Naive B cell (primary cell): ENCODE measurements at places on chromosomes 5 and 9. TPM values are rescaled to one million over a fixed set of nuclear protein-coding genes. Genes with fewer than 3 reads are reported as not detected.

- H3K4me1 ChIP-seq, result no peaks in the 10 kb centered on the region
- H3K27ac ChIP-seq, result no peak overlapping the region
- H3K36me3 ChIP-seq, result no peaks in the 10 kb centered on the region
- H3K4me3 ChIP-seq, result no peak overlapping the region
- no peaks in the 10 kb centered on the region for H3K27me3 ChIP-seq
Observed at GRCh38 chr9:30944225-30944569, 1440.2 kb upstream of the ACO1 start.

DNA sequence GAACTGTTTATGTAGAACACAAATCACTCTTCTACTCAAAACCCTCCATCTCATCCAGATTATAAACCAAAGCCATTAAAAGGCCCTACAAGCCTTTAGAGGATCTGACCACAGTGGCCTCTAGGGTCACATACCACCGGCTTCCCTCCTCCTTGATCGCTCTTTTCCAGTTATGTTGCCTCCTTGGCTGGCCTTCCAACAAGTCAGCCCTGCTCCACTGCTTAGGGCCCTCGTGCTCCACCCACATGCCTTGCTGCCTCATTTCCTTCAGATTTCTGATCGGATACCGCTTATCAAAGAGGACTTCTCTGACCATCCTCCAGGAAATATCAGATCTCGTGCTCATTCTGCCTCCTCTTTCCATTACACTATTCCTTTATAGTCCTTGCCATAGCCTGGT is 139.4 kb upstream of the RAI14 start:
- peaks cover 5% of the 10 kb centered on the region for H3K27me3 ChIP-seq
- no peak overlapping the region for H3K27ac ChIP-seq
- H3K4me3 ChIP-seq, result no peak overlapping the region
- no peak for DNase-seq
- H3K4me1 ChIP-seq, result no peaks in the 10 kb centered on the region
- H3K36me3 ChIP-seq, result no peaks in the 10 kb centered on the region

GRCh38 chr5:93580927-93581445 is at the start of gene NR2F1-AS1:
Gene NR2F1-AS1 (minus strand): TSS chr5:93581219.
- peak within 1 kb of the TSS; percentile 80 for H3K27ac ChIP-seq
- peaks cover 53% of the 10 kb centered on the region for H3K27me3 ChIP-seq
- peaks cover under 1% of the 10 kb centered on the region for H3K36me3 ChIP-seq
- peaks cover 24% of the 10 kb centered on the region for H3K4me1 ChIP-seq
- no peak within 1 kb of the TSS for H3K4me3 ChIP-seq

GRCh38 chr5:9054322-9054721 is 491.6 kb downstream of the SEMA5A start:
- H3K4me3 ChIP-seq, result no peak overlapping the region
- no peak for DNase-seq
- H3K27ac ChIP-seq, result no peak overlapping the region
- H3K36me3 ChIP-seq, result no peaks in the 10 kb centered on the region
- H3K27me3 ChIP-seq, result no peaks in the 10 kb centered on the region

- H3K27ac ChIP-seq, result no peak overlapping the region
- no peak for DNase-seq
- no peaks in the 10 kb centered on the region for H3K36me3 ChIP-seq
- H3K27me3 ChIP-seq, result peaks cover 25% of the 10 kb centered on the region
- H3K4me1 ChIP-seq, result no peaks in the 10 kb centered on the region
Observed at GRCh38 chr5:154559398-154560276, 81.6 kb upstream of the HAND1 start.

- H3K4me3 ChIP-seq, result no peak overlapping the region
- no peaks in the 10 kb centered on the region for H3K4me1 ChIP-seq
- no peak overlapping the region for H3K27ac ChIP-seq
- no peak for DNase-seq
- no peaks in the 10 kb centered on the region for H3K36me3 ChIP-seq
- H3K27me3 ChIP-seq, result no peaks in the 10 kb centered on the region
Observed at GRCh38 chr5:102547141-102548035, 48.6 kb upstream of the SLCO6A1 start.

The PCA3 gene
- 0.64 TPM for polyA plus RNA-seq

The SOHLH1 gene
- polyA plus RNA-seq, result not detected

The IFNB1 gene
- not detected for polyA plus RNA-seq

GRCh38 chr5:91420879-91421278 is 37.8 kb upstream of the ARRDC3 start:
- H3K4me3 ChIP-seq, result no peak overlapping the region
- H3K4me1 ChIP-seq, result no peaks in the 10 kb centered on the region
- no peak for DNase-seq

The TICAM2 gene
- 1.3 TPM for polyA plus RNA-seq

DNA sequence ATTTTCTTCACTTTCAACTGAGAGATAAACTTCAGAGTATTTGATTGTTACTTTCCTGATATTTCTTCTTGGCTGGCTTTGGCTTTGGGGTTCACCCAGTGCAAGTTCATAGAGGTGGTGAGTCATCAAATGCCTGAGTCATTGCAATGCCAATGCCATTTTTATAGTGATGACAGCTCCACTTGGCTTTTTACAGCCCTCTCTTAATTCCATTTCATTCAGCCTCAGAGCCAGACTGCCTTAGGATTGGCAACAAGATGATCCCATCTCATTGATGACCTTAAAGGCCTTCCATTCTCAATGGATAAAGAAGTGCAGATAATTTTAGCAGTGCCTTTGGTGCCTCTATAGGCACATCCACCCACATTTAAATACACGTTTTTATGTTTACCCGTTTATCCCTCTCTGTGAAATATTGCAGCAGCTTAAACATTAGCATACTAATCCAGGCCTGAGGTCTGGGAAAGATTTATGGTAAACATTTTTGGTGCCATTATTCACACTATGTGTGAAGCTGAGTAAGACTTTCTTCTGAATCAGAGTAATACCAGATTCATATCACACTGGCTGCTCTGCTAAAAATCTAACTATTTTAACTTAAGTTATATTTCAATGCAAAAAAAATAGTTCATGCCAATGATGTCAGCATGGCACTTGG is 88.9 kb upstream of the TYRP1 start:
- H3K4me1 ChIP-seq, result no peaks in the 10 kb centered on the region
- H3K36me3 ChIP-seq, result no peaks in the 10 kb centered on the region
- DNase-seq, result no peak
- no peak overlapping the region for H3K27ac ChIP-seq

GRCh38 chr9:84317563-84317962 is 23.0 kb downstream of the SLC28A3 start:
- H3K4me1 ChIP-seq, result peaks cover 7% of the 10 kb centered on the region
- H3K36me3 ChIP-seq, result no peaks in the 10 kb centered on the region
- peaks cover 8% of the 10 kb centered on the region for H3K27me3 ChIP-seq
- H3K4me3 ChIP-seq, result no peak overlapping the region
- DNase-seq, result no peak
- H3K27ac ChIP-seq, result peak overlapping the region; percentile 61

The KIF27 gene
- polyA plus RNA-seq, result 2.6 TPM

DNA sequence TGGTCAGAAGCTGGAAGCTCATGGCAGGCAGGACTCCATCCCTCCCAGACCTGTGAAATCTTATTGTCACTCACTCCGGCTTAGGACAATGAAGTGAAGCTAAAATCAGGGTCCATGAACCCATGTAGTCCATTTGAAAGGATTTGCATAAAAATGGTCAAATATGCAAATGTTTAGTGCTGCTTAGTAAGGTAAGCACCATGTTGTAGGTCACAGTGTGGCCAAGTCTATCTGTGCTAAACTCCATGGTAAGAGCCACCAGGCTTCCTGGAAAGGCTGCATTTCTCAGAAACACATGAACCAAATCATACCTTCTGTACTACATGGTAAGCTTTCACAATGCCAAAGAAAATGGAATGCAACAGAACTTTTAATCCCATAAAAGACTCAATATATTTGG is 5.7 kb downstream of the ALG2 start:
- H3K4me1 ChIP-seq, result peaks cover 34% of the 10 kb centered on the region
- H3K36me3 ChIP-seq, result peaks cover 14% of the 10 kb centered on the region
- H3K4me3 ChIP-seq, result no peak overlapping the region
- DNase-seq, result no peak
- no peak overlapping the region for H3K27ac ChIP-seq

The GABRA1 gene
- not detected for polyA plus RNA-seq

- peaks cover 18% of the 10 kb centered on the region for H3K27me3 ChIP-seq
- H3K27ac ChIP-seq, result peak overlapping the region; percentile 24
- H3K4me1 ChIP-seq, result no peaks in the 10 kb centered on the region
- H3K4me3 ChIP-seq, result no peak overlapping the region
- no peak for DNase-seq
Observed at GRCh38 chr9:20178197-20178596, 389.4 kb upstream of the SLC24A2 start.

The PCDHB5 gene
- not detected for polyA plus RNA-seq

The SPINK4 gene
- not detected for polyA plus RNA-seq

DNA sequence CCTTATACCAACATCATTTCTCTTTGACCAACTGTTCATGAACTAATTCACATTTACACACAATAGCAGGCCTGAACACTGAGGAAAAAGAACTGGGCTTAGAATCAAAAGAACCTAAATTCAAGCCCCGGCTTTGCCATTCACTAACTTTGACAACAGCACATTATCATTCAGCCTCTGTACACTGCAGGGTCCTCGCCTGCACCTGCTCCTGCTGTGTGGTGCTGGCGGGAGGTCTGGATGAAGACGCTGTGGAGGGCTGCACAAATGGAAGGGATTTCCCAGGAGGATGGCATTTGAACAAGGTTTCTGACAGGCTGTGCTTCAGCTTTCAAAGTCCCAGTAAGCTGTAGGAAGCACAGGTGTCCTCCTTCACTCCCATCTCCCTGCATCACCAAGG is 151.2 kb downstream of the ZDHHC21 start:
- no peak for DNase-seq
- no peak overlapping the region for H3K27ac ChIP-seq
- no peaks in the 10 kb centered on the region for H3K4me1 ChIP-seq
- H3K36me3 ChIP-seq, result no peaks in the 10 kb centered on the region

The LMBRD2 gene
- 6.7 TPM for polyA plus RNA-seq

GRCh38 chr9:132885720-132886333 is 7.1 kb downstream of the SPACA9 start:
- peak; percentile 31 for DNase-seq
- H3K36me3 ChIP-seq, result no peaks in the 10 kb centered on the region
- peak overlapping the region; percentile 88 for H3K27ac ChIP-seq
- peaks cover 32% of the 10 kb centered on the region for H3K4me1 ChIP-seq

The F2RL1 gene
- polyA plus RNA-seq, result 0.42 TPM

- peaks cover 98% of the 10 kb centered on the region for H3K4me1 ChIP-seq
- peak overlapping the region; percentile 99 for H3K27ac ChIP-seq
- no peak for DNase-seq
- no peaks in the 10 kb centered on the region for H3K36me3 ChIP-seq
Observed at GRCh38 chr5:119336845-119337580, 18.8 kb upstream of the TNFAIP8 start.

The ADAMTS13 gene
- polyA plus RNA-seq, result 0.23 TPM

The ANKRD55 gene
- polyA plus RNA-seq, result not detected

DNA sequence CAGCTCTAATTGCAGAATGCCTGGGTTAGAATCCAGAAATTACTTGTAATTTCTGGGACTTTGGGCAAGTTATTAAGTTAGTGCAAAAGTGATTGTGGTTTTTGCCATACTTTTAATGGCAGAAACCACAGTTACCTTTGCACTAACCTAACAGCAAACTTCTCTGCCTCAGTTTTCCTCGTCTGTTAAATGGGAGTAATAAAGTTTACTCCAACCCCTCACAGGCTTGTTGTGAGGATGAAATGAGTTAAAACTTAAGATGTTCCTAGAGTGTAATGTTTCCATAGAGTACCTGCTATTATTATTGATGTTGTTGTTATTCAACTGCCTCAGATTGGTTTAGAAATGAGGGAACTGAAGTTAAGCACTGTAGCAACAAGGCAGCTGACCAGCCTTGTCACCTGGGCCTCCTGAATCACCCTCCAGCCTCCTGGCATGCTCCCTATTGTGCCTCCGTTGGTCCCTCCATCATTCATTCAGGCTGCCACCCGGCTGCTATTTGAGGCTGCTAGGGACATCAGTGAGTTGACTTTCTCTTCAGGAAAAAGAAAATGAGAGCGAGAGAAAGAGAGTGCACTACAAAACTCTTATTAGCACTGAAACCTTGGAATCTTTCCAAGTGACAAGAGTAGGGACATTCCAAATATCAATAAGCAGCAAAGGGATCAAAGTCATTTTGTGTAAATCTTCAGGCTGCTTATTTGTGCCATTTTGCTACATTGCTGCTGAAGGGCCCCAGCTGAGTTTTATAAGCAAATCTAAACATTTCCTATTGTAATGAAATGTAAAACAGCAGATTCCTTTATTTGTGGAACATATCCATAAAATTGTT is 66.5 kb upstream of the TTC23L start:
- H3K27me3 ChIP-seq, result peaks cover 20% of the 10 kb centered on the region
- no peak overlapping the region for H3K4me3 ChIP-seq
- peaks cover 7% of the 10 kb centered on the region for H3K36me3 ChIP-seq
- no peak overlapping the region for H3K27ac ChIP-seq

DNA sequence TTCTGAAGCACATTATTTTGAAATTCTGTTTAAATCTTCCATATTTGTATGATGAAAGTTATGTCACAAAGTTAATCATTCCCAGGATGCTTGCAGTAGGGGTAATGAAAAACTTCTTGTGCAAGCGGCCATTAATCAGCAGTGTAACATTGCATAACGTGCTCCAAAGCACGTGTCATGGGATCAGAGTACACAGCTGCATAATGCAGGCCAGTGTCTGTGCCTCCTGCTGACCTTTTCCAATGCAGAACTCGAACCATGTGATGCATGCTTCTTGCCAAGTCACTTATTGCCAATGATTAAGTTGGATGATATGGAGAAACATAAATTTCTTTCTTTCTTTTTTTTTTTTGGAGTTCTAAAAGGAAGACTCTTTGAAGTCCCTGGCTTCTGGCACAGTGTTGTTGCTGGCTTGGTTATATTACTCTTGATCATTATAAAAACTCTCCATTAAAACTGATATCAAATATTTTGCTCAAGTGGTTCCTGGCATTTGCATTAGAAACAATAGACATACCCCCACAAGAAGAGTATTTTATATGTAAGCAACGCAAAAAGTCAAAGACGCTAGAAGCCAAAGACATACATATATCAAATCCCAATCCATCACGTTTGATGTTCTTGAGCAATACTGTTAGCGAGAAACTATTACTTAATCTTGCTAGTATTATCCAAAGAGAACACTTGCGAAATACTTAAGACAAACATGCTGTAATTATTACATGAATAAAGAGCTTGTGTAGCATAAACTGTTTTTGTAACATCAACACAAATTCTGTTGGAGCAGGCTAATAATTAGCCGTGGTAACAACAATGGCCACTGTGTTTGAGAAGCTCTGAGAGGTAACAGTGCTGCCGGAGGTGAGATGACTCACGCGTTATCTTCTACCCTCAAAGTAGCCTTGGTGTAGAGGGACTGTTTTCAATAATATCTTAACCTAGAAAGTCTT is 164.2 kb downstream of the AUH start:
- H3K4me3 ChIP-seq, result no peak overlapping the region
- H3K36me3 ChIP-seq, result no peaks in the 10 kb centered on the region
- H3K4me1 ChIP-seq, result peaks cover 22% of the 10 kb centered on the region
- no peaks in the 10 kb centered on the region for H3K27me3 ChIP-seq

The TNPO1 gene
- 64.7 TPM for polyA plus RNA-seq

The SUSD1 gene
- polyA plus RNA-seq, result 9.2 TPM

DNA sequence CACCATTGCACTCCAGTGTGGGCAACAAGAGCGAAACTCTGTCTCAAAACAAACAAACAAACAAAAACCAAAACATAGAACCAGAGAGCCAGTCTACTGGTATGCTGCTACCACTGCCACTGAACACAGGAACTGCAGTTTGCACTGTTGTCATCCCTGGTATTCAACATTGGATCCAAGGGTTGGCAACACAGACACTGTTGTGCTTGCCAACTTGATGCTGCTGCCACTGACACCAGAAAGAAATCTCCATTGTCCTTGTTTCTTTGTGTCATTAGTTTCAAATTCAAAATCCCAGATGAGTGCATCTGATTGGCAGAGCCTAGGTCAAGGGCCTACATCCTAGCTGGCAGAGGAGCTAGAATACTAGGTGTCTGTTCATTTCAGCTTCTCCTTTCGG is 16.2 kb downstream of the HINT1 start:
- DNase-seq, result no peak
- no peaks in the 10 kb centered on the region for H3K4me1 ChIP-seq
- no peaks in the 10 kb centered on the region for H3K36me3 ChIP-seq
- no peak overlapping the region for H3K27ac ChIP-seq

The ZNF879 gene
- polyA plus RNA-seq, result 7.6 TPM

The OR1J2 gene
- polyA plus RNA-seq, result not detected
